GM06990 (cell line): ENCODE measurements at places on chromosomes 1 and 21.

DNA sequence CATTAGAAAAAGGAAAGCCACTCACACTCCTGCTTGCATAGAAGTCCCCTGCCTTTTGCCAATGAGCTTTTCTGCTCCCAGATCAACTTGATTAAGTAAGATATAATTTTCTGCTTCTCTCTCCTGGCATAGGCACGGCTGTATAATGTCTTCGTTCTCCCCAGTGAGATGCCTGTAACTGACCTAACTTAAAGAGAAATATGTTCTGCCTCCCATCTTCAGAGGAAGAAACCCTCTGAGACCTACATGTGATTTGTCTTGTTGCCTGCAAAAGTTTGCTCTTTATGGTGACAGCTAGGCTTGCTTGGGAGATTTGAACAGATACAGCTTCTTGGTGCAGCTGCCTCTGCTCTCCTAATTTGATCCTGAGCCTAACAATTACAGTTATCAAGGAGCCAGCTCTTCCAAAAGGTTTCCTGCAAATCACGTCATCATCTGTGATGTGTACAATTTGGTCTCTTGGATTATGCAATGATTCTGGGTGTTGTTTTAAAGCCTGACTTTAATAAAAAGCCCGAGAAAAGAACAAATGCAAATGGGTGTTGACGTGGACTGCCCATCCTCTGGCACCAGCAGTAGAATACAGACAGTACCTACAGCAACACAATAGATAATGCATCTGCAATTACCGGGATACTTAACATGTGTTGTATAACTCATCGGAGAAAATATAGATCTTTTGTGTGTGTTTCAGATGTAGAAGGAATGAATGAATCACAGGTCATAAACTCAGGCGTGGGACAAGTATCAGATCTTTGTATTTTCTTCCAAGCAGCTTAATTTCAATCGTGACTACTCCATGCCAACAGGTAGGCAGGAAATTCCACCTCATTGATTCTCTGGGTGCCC, 76.2 kb upstream of the KAZN start:
- no peak for DNase-seq

DNA sequence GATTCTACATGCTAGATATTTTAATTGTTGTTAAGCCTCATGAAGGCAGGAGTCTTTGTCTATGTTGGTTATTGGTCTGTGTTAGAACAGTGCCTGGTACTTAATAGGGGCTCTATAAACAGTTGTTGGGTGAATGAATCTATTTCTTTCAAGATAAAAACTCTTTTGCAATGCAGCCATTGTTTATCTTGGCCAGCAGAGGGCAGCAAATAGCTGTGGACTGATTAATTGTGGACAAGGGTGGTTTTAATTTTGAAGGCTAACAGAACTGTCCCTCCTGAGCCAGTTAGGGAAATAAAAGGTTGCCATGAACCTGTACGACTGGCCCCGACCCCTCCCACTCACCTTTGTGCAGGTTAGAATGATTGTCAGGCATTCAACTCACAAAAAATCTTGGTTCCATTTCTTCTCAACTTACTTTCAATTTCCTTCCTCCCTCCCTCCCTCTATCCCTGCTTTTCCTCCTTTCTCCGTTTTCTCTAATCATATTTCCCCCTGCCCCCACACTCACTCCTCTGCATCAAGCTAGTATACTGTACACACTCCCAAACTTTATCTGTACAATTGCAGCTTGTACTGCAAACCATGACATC, 66.3 kb upstream of the DIRAS3 start:
- no peak for DNase-seq

DNA sequence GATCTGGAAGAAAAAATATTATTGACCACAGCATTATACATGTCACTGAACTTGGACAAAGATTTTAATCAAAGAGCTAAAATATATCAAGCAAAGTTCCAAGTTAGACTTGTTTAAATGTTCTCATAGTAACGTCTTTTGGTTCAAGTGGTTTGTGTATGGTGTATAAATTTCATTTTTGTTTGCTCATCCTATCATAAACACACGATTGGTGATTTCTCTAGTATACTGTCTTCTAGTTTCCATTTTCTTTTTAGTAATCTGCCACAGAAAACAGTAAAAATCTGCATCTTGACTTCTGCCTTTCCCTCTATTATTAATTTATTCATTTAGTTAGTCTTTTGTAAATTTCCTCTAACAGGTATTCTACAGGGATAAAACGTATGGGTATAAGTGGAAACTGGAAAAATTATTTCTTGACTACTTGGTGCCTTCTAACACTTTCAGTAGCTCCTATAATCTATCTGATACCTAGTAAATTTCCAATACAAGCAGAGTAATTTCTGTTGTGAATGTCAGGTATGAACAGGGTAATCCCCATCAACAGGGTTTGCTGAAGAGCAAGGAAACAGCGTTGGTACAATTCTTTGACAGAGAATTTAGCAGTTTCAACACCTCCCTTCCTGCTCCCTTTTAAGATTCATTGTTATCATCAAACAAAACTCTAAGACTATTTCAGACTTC, 268.0 kb downstream of the PTPRC start:
- no peak for DNase-seq

- no peak for DNase-seq
These were observed 234.9 kb downstream of the RHOU start for GRCh38 chr1:228969953-228970800.

DNA sequence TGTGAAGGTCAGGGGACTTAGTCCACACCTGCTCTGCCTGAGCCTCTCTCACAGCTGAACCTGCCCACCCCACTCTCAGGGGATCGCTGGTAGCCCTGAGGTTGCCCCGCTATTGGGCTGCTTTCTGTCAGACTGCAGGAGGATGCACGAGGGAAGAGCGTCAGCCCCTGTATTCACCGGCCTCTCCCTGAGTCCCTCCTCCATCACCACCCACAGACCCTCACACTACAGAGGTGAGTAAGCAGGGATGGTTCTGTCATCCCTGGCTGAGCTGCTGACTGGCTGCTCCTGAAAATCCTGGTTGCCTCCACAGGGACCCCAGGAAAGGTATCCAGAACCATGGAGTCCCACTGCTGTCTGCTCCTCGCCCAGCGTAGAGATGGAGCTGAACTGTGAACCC, 118.7 kb downstream of the SYT2 start:
- no peak for DNase-seq

DNA sequence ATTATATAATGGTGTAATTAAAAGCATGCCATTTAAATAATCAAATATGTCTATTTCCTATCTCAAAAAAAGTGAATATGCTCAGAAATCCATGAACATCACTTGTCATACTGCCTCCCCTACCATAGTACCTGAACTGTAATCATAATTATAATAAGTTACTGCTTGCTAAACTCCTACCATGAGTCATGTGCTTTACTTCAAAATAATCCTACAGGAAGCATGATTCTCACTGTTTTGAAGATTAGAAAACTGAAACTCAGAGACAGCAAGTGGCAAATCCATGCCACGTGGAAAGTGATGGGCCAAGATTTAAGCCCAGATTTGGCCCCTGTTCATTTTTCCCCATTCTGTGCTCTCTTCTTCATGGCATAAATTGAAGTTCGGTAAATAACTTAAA, 5.2 kb downstream of the LRRC7 start:
- no peak for DNase-seq

GRCh38 chr1:228647523-228648444, 87.5 kb upstream of the RHOU start:
- DNase-seq = peak; percentile 25

GRCh38 chr21:42012344-42012743, 2.2 kb upstream of the ZBTB21 start:
- DNase-seq = no peak
